NCI-H2029 (cell line): ENCODE measurements at places on chromosomes 6 and 20.

GRCh38 chr20:44756011-44756688 lies 10.5 kb downstream of the KCNK15 start:
- no peak for DNase-seq

- peak; percentile 47 for DNase-seq
These were observed 719 bp upstream of the EDN1 start for GRCh38 chr6:12289365-12289919.

- no peak for DNase-seq
These were observed 197.4 kb downstream of the JARID2 start for GRCh38 chr6:15443119-15443830.

DNA sequence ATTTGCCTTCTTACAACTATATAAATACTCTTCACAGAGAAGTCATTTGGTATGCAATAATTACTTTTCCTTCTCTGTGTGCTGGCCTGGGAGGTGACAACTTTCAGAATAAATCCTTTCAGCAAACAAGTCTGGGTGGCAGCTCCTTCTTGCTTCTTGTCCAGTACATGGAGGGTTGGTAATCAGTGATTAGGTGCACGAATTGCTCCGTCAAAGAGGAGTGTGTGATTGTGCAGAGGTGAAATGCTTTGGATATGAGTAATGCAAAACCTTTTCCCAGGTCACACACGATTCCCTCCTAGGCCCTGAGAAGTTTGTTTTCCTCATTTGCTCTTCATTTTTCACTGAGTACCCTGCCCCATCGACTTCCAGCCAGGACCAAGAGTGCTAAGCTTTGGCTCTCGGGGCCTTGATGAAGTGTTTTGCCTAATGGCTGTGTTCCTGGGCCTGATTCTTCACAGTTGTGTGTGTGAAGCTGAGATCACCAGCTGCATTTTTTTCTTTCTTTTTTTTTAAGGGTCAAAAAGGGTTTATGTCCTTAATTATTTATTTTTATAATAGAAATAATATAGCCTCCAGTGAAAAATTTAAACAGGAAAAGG lies 216.5 kb downstream of the ZMYND8 start:
- no peak for DNase-seq

DNA sequence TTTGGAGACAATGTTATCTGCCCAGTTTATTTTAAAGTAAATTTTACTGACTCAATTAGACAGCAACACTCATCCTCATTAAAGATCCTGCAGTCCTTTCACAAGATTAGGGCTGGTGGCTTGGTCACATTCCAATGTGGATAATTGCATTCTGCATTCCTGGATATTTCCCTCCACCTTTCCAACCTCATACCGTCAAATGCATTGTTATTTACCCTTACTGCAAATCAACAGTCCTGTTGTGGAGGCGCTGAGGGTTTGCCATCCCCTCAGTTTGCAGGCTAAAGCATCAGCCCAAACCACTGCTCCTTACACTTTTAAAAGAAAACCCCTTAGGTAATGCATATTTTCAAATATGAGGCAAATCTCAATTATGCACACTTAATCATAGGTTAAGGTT lies 5.4 kb downstream of the CITED2 start:
- no peak for DNase-seq

GRCh38 chr20:45419188-45420091 lies 3.5 kb downstream of the PIGT start:
- DNase-seq: peak; percentile 97

- DNase-seq: no peak
These were observed 499.3 kb downstream of the CDKAL1 start for GRCh38 chr6:21033575-21034026.

DNA sequence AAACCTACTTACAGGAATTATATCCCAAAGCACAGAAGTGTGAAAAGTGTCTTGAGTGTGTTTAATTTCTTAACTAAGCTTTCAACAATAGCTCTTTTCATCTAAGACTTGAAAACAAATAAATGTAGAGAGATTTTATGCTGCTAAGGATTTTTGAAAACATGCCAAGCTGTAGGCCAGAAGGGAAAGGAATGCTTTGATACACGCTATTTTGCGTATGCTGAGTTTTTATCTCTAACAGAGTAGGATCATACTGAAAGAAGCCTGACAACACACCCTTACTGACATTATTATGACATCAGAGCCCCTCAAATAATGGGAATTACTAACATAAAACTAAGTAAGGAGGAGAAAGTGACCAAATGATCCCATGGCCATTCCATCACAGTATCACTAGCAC lies 265.5 kb downstream of the KHDC1L start:
- DNase-seq: no peak

- DNase-seq: no peak
These were observed 12.9 kb upstream of the HIVEP1 start for GRCh38 chr6:11999246-11999645.

GRCh38 chr20:313948-314347 lies 11.4 kb upstream of the SOX12 start:
- DNase-seq: no peak

DNA sequence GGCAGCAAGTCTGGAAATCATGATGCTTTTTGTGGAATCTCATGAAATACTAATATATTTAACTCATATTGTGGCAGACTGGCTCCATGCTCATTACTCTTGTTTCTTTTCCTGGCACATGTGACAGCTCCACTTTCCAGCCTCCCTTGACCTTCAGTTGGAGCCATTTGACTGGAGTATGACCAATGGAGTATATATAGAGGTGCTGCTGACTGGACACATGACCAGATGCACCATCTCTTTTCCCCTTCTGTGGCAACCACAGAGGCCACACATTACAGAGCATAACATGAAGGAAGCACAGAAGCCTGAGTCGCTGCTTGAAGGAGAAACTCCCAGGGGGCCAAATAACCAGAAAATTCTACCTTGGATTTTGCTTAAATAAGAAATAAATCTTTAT lies 77.4 kb downstream of the MKKS start:
- DNase-seq: no peak

- peak; percentile 16 for DNase-seq
These were observed 648 bp downstream of the COL19A1 start for GRCh38 chr6:69866770-69867638.

- no peak for DNase-seq
These were observed 93.7 kb downstream of the TCP11 start for GRCh38 chr6:35047265-35048011.

GRCh38 chr6:155974811-155975323 lies 519.2 kb upstream of the NOX3 start:
- no peak for DNase-seq

GRCh38 chr6:54307439-54307910 lies 766 bp upstream of the TINAG start:
- no peak for DNase-seq

DNA sequence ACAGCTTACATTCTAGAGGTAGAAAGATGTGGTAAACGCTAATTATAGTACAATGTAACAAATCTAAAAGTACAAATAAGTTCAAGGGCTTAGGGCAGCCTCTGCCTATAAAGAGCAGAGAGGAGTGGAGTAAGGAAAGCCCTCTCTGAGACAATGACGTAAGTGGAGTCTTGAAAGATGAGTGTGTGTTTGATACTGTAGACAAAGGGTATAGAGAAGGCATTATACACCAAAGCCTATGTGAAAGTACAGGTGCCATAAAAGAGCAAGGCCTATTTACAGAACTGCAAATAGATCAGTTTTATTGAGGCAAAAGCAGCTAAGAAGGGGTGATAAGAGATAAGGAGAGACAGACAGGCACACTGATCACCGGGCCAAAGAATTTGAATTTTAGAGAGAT lies 10.9 kb downstream of the GOPC start:
- DNase-seq: no peak

GRCh38 chr6:17808609-17809008 lies 101.9 kb upstream of the NUP153 start:
- no peak for DNase-seq

GRCh38 chr20:6185268-6185667 lies 62.4 kb upstream of the FERMT1 start:
- DNase-seq: no peak

DNA sequence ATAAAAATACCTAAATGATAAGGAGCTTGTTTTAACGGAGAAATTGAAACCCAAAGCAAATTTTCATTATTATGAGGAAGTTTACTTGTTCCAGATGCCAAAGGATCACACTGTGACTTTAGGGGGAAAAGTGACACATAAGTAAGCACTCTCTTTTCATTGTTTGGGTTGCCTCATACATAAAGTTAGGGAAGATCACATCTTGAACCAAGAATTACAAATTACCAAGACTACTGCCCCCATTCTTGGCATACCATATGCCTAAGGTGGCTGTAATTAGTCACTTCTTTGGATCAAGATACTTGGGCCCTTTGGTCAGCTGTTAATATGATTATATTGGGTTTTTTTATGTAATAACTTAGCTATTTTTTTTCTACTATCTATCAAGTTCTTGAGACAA lies 269.0 kb downstream of the COL12A1 start:
- no peak for DNase-seq

DNA sequence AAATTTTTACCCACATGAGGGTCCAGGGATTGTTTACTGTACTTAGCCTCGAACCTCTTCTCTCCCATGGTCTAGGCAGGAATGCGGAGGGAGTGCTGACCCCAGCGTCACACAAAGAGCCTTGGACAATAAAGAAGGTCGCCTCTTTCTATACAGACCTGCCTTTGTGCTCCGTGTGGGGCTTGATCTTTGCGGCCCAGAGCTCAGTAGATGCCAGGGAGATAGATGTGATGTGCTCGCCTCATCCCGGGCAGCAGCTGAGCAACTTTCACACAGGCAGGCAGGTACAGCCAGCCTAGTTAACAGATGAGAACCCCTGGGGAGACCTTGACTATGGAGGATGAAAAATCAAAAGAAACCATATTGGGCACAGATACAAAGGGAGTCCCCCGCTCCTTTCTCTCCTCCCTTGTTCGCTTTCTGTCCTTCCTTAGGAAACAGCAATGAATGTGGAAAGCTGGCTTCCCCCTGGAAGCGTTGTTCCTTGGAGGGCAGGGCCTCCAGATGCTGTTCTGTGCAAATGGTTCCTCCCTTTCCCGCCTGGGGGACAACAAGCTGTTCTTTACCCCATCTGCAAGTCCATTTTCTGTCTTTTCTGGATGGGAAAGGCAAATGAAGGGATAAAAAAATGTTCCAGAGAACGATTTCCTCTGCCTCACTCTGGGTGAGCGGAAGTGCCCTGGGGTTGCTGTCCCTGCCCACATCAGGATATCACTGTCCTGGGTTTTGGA lies 128.3 kb downstream of the OLIG3 start:
- DNase-seq: no peak

GRCh38 chr20:11553603-11554002 lies 364.1 kb upstream of the BTBD3 start:
- DNase-seq: no peak

DNA sequence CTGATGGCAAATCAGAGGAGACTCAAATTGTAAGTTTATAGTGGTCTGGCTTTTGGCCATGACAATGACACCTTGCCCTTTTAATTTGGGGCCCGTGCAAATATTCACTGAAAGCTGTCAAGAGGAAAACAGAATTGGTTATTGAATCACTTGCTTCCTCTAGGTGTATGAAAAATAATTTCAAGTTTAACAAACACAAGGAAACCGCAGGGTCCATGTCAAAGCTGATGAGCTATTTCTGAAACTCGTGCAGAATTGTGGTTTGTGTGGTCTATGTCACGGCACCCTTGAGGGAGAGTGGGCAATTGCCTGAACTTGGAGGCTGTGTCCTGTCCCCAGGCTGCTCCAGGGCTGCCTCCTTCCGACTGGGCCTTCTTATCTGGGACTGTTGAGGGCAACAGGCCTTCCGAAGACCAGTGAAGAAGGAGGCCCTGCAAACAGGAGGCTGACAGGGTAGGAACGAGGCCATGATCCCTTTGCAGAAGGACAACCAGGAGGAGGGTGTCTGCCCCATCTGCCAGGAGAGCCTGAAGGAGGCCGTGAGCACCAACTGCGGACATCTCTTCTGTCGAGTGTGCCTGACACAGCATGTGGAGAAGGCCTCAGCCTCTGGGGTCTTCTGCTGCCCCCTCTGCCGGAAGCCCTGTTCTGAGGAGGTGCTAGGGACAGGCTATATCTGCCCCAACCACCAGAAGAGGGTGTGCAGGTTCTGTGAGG lies 788 bp downstream of the TRIM40 start:
- no peak for DNase-seq

DNA sequence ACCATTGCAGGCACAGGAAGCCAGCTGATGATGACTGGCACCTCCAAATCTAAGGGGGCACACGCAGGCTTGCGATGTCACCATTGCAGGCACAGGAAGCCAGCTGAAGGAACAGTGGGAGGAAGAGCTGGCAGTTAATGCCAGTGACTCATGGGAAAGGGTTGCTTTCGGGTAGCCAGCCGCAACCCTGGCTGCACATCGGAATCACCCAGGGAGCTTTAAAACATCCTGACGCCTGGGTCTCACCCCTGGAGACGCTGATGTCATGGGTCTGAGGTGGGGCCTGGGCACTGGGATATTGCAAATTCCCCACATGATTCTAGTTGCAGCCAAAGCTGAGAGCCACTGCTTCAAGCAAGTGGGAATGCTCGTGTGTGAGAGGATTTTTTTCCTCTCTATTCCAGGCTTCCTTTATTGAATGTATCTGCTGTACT lies 16.1 kb upstream of the CCN6 start:
- no peak for DNase-seq

DNA sequence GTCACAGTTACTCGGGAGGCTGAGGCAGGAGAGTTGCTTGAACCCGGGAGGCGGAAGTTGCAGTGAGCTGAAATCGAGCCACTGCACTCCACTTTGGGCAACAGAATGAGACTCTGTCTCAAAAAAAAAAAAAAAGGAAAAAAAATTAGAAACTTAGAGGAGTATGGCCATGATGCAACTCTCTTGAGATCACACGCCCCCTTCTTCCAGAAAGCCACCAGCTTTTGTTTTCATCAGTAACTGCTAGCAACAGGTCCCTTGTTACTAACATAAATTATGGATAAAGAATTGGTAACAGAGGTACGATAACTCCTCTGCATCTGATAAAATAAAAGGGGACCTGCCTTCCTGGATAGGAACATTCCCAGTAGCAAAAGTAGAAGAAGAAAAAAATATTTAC lies 308.2 kb downstream of the CD83 start:
- no peak for DNase-seq

DNA sequence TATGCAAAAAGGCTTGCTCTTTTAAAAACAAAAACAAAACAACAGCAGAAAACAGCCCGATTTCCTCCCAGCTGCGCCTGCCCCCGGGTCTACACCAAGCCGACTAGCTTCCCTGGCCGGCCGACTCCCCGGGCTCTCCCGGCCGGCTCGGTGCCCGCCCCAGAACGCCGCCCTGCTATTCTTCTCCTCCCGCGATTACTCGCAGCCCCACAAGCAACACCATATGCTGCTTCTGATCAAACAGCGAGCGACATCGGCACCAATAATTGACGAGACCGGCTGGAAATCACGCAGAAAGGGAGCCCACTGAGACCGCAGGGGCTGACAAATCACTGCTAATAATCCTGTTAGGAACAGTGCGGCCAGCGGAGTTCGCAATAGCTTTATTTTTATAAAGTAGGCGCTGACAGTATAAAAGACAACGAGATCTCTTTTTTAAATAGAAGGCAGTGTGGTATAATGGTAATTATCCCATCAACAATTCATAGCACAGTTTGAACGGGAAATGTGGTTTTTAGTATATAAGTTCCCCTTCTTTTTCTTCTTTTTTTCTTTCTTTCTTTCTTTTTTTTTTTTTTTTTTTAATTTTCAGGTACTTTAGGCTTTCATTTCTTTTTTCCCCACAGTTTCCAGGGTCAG lies 3.3 kb downstream of the SIM1 start:
- no peak for DNase-seq

GRCh38 chr6:166626177-166627032 lies 646 bp downstream of the RPS6KA2 start:
- peak; percentile 59 for DNase-seq

- DNase-seq: no peak
These were observed 123.7 kb upstream of the EXOC2 start for GRCh38 chr6:816510-817084.

- no peak for DNase-seq
These were observed 10.5 kb upstream of the FAM210B start for GRCh38 chr20:56348305-56348693.
